ENCODE measurements at places on chromosomes 16 and 17.

GRCh38 chr17:37507111-37507510 lies 17.4 kb downstream of the DUSP14 start:
- no peak for DNase-seq

DNA sequence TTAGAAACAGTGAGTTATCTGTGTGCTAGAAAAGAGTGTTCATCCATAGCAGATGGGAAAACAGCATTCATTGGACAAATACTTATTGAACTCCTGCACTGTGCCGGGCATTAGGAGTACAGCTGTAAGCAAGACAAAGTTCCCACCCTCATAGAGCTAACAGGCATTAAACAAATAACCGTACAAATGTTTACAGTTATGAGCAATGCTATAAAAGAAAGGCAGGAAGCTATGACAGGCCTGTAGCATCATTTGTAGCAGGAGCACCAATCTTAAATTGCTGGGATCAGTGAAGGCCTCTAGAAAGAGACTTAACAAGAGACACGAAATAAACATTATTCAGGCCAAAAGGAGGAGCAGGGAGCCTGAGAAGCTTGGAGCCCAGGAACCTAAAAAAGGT lies 15.6 kb downstream of the SDR42E1 start:
- no peak for DNase-seq

GRCh38 chr17:80097844-80098691 lies 3.3 kb upstream of the GAA start:
- no peak for DNase-seq

GRCh38 chr16:22194707-22195444 lies 11.2 kb upstream of the EEF2K start:
- no peak for DNase-seq

GRCh38 chr16:5884339-5884738 lies 786.7 kb upstream of the EEF2KMT start:
- DNase-seq: no peak

GRCh38 chr17:10661437-10661836 lies 4.3 kb upstream of the MYH3 start:
- DNase-seq: peak; percentile 43

GRCh38 chr17:37567137-37567536 lies 42.1 kb downstream of the SYNRG start:
- no peak for DNase-seq

- DNase-seq: no peak
These were observed 340.1 kb downstream of the ABCC12 start for GRCh38 chr16:47815655-47816054.

GRCh38 chr17:55567240-55568214 lies 56.3 kb upstream of the SMIM36 start:
- DNase-seq: no peak

GRCh38 chr17:61334673-61335072 lies 65.0 kb upstream of the TBX2 start:
- no peak for DNase-seq

GRCh38 chr16:58882292-58882691 lies 148.2 kb upstream of the GOT2 start:
- no peak for DNase-seq

GRCh38 chr16:19776147-19776546 lies 58.1 kb downstream of the IQCK start:
- no peak for DNase-seq

All from D721Med (cell line).